Smooth muscle cell of the brain vasculature (primary cell): ENCODE measurements at places on chromosomes 1 and 21.

DNA sequence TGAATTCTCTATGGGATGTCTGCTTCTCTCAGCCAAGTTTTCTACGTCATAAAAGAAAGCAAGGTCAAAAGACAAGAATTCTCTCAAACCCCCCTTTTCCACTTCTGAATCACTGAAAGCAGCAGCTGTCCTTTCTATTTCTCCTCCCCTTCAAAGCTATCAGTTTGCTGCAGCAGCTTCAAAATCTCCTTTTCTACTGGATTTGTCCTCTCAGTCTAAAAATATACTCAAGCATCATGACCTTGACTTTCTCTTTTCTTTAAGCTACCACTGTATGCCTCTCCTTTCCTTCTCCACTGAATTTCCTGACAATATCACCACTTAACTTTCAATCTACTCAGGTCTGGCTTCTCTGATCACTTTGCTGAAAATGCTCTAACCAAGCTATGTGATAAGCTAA, 1.9 kb downstream of the WDR64 start:
- no peak for DNase-seq

DNA sequence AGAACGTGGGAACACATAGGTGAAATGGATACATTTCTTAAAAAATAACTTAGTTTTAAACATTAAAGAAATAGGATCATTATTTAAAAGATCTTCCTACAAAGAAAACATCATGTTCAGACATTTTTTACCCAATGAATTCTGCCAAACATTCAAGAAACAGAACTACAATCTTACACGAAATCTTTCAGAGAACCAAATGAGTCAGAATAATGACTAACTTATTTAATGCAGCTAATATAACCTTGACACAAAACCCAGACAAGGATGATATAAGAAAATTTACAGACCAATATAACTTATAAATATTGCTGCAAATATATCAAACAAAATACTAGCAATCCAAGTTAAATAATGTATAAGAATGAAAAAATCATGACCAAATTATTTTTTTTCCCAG, 220.1 kb upstream of the KCNK2 start:
- DNase-seq: no peak

GRCh38 chr1:18989176-18989799, 32.8 kb upstream of the IFFO2 start:
- DNase-seq: no peak

DNA sequence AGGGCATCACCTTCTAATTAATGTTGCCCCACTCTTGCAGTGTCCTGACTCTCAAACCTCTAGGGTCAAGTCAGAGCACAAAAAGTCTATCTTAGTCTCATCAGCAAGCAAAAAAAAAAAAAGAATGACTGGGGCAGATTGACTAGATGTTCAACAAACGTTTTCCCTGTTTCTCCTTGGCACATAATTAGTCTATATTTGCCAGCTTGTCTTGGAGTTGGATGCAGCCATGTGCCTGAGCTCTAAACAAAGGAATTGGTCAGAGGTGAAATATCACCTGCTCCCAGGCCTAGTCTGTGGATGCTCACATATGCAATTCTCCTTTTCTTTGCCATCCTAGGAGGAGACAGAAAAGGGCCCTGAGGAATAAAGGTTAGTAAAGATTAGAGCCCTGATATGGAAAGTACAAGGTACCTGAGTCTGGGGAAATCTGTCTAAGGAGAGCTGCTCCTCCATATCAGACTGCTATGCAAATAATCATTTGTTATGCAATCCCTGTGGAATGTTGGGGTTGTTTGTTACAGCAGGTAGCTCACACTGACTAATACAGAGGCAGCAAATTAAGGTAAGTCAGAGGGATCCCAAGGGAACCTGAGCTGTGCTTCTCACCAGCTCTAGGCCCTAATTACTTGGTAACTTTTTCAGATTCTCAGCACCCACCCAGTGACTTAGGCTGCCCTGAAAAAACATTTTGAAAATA, 130.8 kb downstream of the BRINP2 start:
- no peak for DNase-seq

GRCh38 chr1:206962272-206962671, 8.0 kb downstream of the FCAMR start:
- no peak for DNase-seq

DNA sequence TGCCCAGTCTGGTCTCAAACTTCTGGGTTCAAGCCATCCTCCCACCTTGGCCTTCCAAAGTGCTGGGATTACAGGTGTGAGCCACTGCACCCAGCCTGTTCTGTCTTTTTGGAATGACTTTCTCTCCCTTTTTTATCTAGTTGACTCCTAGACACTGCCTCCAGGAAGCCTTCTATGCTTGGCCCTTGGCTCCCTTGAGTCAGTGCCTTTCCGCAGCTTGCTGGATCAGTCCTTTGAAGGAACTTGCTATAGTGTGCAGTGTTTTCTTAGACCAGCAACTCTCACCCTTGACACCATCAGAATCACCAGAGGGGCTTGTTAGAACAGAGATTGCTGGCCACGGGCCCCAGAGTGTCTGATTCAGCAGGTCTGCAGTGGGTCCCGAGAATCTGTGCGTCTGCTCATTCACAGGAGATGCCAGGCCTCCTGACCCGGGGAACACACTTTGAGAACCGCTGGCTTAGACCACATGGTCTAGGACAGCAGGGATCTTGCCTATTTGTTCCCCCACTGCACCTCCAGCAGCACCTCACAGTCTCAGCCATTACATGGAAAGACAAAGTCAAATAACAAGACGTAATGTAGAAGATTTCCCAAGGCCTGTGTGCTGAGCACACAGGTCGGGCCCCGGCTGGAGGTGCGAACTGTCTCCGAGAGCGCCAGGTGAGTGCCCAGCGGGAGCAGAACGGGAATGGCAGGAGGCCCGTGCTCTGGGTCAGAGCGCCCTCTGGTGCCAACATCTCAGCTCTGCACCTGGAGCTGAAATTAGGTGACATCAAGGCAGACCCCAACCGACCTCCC, 27.4 kb upstream of the CTPS1 start:
- no peak for DNase-seq

GRCh38 chr1:59427155-59427554, 130.3 kb downstream of the FGGY start:
- DNase-seq: no peak

- no peak for DNase-seq
Measured at GRCh38 chr21:33266050-33266788, at the start of gene IL10RB. Gene IL10RB, plus strand, starts transcription at chr21:33266367. Its CDS starts 99 bp downstream, at chr21:33266466.

DNA sequence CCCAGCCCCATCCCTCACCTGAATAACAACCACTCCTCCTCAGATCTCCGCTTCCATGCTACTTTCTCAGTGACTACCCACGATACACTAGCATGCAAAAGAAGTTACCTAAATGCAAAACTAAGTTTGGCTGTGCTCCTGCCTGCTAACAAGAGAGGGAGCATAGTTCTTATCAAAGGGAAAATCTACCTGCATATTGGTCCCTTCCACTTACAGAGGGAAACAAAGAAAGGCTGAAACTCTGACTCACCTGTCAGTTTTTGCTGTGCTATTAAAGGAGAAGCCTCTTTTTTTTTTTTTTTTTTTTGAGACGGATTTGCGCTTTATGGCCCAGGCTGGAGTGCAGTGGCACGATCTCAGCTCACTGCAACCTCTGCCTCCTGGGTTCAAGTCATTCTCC, 43.8 kb upstream of the RAVER2 start:
- no peak for DNase-seq

GRCh38 chr21:45599146-45599581, 44.4 kb upstream of the PCBP3 start:
- DNase-seq: no peak

DNA sequence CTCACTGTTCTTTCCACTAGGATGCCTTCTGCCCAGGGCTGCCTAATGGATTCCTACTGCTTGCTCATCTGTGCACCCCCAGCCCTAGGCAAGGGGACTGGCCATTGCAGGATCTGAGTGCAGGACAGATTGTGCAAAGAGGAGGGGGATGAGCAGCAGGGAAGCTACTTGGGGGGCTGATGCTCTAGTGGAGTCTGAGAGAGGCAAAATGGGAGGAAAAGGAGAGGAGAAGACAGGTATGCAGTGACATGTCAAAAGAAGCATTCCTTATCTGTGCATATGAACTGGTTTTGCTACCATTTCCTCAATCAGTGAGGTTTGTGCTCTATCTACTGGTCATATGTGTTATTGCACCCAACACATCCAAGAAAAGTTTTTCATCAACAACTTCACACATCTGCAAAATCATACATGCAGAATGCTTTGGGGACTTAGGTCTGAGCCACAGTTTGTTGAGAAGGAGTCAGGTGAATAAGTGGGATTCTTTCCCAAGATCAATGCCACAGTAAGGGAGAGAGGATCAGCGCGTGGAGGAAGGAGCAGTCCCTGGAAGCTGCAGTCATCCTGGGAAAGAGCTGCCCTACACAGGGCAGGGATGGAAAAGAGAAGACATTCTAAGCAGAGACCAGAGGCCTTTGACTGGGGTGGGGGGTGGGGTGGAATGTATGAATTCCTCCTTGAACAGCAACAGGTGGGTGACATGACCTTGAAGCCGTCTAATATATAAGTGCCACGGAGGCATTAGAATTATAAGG, 14.4 kb downstream of the SLC5A9 start:
- DNase-seq: no peak

DNA sequence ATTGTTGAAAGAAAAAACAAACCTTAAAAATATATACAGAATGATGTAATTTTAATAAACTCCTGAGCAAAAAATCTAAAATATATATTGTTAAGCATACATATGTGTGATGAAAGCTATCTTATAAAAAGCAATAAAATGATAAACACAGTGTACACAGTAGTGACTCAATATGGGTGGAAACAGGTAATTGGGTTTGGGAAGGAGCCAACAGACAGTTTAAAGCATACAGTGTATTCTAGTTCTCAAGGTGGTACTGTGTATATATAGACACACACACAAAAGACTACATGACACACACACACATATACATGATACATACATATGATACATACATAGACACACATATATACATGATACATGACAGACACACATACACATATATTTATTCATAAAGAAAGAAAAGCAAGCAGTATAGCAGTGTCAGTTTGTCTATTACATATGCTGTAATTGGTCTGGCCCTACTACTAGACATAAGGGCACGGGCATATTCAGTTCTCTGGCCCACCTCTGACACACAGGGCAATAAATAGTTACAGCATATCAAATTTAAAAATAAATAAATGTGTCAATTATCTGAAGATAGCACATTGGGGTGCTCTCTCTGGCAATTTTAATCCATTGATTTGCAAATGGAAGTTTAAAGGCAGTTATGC, 330.2 kb downstream of the S1PR1 start:
- no peak for DNase-seq

DNA sequence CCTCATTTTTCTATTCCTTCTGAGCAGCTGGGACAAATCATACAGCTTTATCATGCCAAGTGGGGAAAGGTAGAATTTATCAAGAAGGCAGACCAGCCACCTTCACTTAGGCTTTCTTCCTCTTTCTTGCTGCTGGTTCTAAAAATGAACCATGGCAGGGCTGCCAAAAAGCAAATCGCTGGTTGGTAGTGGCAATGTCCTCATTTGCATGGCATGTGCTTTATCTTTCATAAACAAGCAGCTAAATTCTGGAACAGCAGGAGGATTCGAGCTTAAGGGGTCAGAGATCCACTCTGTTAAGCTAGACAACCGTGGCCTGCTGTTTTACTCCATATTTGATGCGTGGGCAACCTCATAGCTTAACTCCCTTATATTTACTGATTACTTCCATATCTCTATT, 91.3 kb downstream of the RPE65 start:
- no peak for DNase-seq

GRCh38 chr1:119279456-119280381, 88.9 kb upstream of the HAO2 start:
- no peak for DNase-seq

GRCh38 chr1:173205146-173206051, 1.7 kb downstream of the TNFSF4 start:
- no peak for DNase-seq

GRCh38 chr1:205920861-205921569, 22.2 kb downstream of the SLC26A9 start:
- DNase-seq: no peak

- DNase-seq: no peak
Measured at GRCh38 chr1:77744576-77744975, 15.1 kb downstream of the USP33 start.

DNA sequence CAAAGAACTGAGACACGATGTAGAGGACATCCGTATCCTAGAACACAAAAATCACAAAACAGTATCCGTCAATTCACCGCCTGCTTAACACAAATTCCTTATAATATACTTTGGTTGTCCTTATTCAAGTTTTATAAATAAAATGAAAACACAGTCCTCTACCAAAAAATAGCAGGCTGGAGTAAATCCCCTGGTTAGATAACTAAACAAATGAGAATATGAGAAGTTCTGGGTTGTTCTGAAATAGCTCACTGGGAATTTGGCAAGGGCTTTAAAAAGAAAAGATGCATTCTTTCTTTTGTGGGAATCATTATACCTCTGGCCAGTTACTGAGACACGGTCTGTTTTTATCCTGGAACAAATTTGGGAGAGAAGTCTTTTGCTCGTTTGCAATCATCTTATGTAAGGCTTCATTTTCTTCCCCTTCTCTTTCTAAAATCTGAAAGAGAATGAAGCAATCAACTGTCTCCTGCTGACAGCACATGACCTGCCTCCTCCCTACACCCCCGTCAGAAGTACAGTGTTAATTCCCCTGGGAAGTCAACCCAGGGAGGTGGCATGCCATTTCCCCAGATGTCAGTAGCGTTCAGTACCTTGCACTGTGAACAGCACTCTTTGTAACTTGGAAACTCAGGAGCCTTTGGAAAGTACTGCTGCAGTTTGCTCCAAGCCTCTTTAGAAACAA, 37.1 kb upstream of the RAP1GAP start:
- DNase-seq: peak; percentile 33

GRCh38 chr1:58155418-58156123, 391.0 kb downstream of the OMA1 start:
- DNase-seq: no peak
